Smooth muscle cell of trachea (primary cell): ENCODE measurements at places on chromosomes 6 and 20. TPM values are rescaled to one million over a fixed set of nuclear protein-coding genes. Genes with fewer than 3 reads are reported as not detected.

ESF1 gene
- total RNA-seq, result 10.6 and 11.2 TPM in 2 replicates

SOX18 gene
- 0.29 TPM in 1 of 2 replicates, not detected in the other for total RNA-seq

TP53TG5 gene
- 0.50 TPM in 1 of 2 replicates, not detected in the other for total RNA-seq

SLC35D3 gene
- not detected in 2 replicates for total RNA-seq

SERAC1 gene
- total RNA-seq, result 15.4 and 16.2 TPM in 2 replicates

LINC00237 gene
- not detected in 2 replicates for total RNA-seq

GNRH2 gene
- 0.15 and 0.50 TPM in 2 replicates for total RNA-seq

FAM83D gene
- total RNA-seq, result 4.0 and 27.2 TPM in 2 replicates

GJA10 gene
- total RNA-seq, result not detected in 2 replicates

PLCB4 gene
- 9.3 and 12.2 TPM in 2 replicates for total RNA-seq

TSBP1 gene
- not detected in 2 replicates for total RNA-seq

MOG gene
- not detected in 2 replicates for total RNA-seq

DCDC2 gene
- total RNA-seq, result not detected in 2 replicates

ALDH8A1 gene
- total RNA-seq, result 0.33 and 2.0 TPM in 2 replicates

RIN2 gene
- total RNA-seq, result 48.1 and 59.2 TPM in 2 replicates

OR2H1 gene
- total RNA-seq, result not detected in 2 replicates

SIRPD gene
- total RNA-seq, result not detected in 2 replicates

MLN gene
- total RNA-seq, result not detected in 2 replicates

GSTA3 gene
- not detected in 2 replicates for total RNA-seq

CAGE1 gene
- 0.17 TPM in 1 of 2 replicates, not detected in the other for total RNA-seq

HLA-DRA gene
- total RNA-seq, result 0.15 and 0.17 TPM in 2 replicates

GLP1R gene
- total RNA-seq, result not detected in 2 replicates

CD40 gene
- 2.6 and 8.8 TPM in 2 replicates for total RNA-seq

CPXM1 gene
- total RNA-seq, result under 0.01 and 0.83 TPM in 2 replicates

THBS2 gene
- total RNA-seq, result 141 and 254 TPM in 2 replicates

SFTA2 gene
- not detected in 2 replicates for total RNA-seq

KPNA5 gene
- total RNA-seq, result 4.8 and 9.5 TPM in 2 replicates

TBCC gene
- 46.6 and 52.5 TPM in 2 replicates for total RNA-seq

ADISSP gene
- total RNA-seq, result 40.5 and 41.7 TPM in 2 replicates

C6orf118 gene
- total RNA-seq, result not detected in 2 replicates

WFDC5 gene
- not detected in 2 replicates for total RNA-seq

KIAA0408 gene
- 1.8 and 3.8 TPM in 2 replicates for total RNA-seq

GRM1 gene
- under 0.01 TPM in 2 replicates for total RNA-seq

FITM2 gene
- total RNA-seq, result 6.0 and 9.6 TPM in 2 replicates

OR2H2 gene
- not detected in 2 replicates for total RNA-seq

CST5 gene
- not detected in 2 replicates for total RNA-seq

RREB1 gene
- total RNA-seq, result 18.0 and 19.0 TPM in 2 replicates

RGS17 gene
- 13.4 and 25.5 TPM in 2 replicates for total RNA-seq

LRRN4 gene
- under 0.01 TPM in 1 of 2 replicates, not detected in the other for total RNA-seq

ADGRF5 gene
- total RNA-seq, result under 0.01 and 0.15 TPM in 2 replicates

KIF3B gene
- 33.5 and 38.5 TPM in 2 replicates for total RNA-seq

POU3F2 gene
- not detected in 2 replicates for total RNA-seq

TAPBP gene
- total RNA-seq, result 54.8 and 136 TPM in 2 replicates

PPP1R14C gene
- 0.29 and 0.33 TPM in 2 replicates for total RNA-seq

RIMS1 gene
- total RNA-seq, result under 0.01 and 0.33 TPM in 2 replicates

GPR6 gene
- total RNA-seq, result not detected in 2 replicates

ZNF391 gene
- 1.8 and 2.3 TPM in 2 replicates for total RNA-seq

KLHDC3 gene
- total RNA-seq, result 64.0 and 64.1 TPM in 2 replicates

KIF16B gene
- 14.9 and 20.2 TPM in 2 replicates for total RNA-seq

GABBR1 gene
- total RNA-seq, result 15.5 and 16.3 TPM in 2 replicates

PDE7B gene
- 45.7 and 48.1 TPM in 2 replicates for total RNA-seq

KIFC1 gene
- 1.8 and 36.2 TPM in 2 replicates for total RNA-seq

FKBP5 gene
- 6.1 and 12.4 TPM in 2 replicates for total RNA-seq

MRPS18B gene
- 56.9 and 72.3 TPM in 2 replicates for total RNA-seq

ABT1 gene
- total RNA-seq, result 10.6 and 11.8 TPM in 2 replicates

KCNK16 gene
- total RNA-seq, result not detected in 2 replicates
